RPMI8226 (cell line): ENCODE measurements at places on chromosomes 11 and 22.
A peak's percentile ranks its signal among the peaks of the same experiment; 100 is the strongest.

DNA sequence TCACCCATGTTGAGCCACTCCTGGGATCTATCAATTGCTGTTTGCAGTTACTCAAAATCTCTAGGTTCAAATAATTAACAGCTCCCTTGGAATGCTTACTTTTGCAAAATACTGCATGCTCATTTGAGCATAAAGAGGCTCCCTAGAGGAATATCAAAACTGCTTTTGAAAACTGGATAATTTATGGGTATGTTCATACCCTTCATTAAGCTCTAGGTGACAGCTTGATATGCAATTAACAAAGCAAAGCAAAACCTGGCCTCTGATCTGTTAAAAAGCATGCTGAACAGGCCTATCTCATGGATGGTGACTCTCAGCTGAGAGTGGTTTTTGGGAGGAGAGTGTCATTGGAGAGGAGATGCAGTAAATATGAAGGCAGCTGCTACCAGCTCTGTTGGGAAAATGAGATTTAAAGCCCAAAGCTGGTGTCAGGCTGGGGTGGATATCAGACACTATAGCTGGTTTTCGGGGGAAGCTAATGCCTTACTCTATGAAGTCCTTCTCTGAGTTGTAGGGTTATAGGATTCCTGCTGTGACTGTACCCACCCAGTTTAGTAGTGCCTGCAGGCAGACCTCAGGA lies 110.9 kb downstream of the RASSF10 start:
- no peak for DNase-seq

DNA sequence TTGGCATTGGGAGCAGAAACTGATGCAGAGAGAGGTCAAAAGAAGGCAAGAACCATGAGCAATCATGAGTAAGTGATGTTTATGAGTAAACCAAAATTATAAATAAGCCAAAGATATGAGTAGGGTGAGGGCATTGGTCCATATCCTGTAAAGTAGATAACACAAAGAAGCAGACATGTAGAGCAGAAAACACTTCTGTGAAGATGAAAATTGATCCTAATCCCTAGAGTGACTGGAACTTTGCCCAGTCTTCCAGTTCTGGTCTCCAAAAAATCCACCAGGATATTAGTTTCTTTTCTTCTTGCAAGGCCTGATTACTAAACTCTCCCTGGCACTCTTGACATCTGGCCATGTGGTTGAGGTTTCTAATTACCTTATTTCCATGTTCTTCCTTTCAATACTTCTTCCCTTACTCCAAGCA lies 13.7 kb upstream of the DRD2 start:
- no peak for DNase-seq

DNA sequence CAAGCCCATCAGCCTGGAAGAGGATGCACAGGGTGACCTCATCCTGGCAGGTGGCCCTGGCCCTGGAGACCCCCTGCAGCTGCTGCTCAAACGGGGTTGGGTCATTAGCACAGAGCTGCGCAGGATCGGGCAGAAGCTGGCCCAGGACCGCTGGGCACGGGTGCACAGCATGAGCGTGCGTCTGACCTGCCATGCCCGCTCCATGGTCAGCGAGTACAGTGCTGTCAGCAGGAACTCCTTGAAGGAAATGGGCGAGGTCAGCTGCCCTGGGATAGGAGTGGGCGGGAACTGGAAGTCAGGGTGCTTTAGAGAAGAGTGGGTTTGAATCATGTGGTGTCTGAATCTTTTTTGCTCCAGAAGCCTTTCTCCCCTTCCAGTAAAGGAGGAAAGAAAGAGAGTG lies 61.1 kb downstream of the INSC start:
- DNase-seq, result no peak

- DNase-seq, result no peak
Observed at GRCh38 chr11:57205041-57205641, 23.4 kb downstream of the LRRC55 start.

GRCh38 chr11:11641581-11641980 lies 19.8 kb upstream of the GALNT18 start:
- no peak for DNase-seq

DNA sequence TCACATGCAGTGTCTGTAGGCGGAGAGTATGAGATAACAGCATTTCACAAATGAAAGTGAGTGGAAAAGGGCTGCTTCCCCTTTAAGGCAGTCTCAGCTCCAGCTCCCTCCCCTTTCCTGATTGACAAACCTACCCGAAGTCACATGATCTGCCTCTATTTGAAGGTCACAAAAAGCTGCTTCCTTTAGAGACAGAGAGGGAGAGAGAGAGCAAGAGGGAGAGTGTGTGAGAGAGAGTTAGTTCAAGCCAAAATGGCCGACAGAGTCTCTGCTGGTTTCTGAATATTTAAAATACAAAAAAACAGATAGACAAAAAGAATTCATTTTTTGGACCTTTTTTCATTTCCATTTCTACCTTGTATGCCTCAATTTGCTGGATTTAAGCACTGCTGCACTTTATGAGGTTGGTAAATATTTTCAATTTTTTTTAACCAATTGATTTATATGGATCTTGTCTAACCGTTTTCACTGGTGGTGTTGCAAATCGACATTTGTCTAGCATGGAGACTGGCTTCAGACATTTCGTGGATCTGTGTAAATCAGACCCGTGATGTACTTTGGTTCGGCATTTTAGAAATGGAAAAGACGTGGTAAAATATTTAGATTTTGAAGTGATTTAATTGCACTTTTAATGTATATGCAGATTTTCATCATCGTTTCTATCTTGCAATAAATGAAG lies at the start of gene TNRC6B:
TSS of gene TNRC6B (plus strand) at position 188 of the 679 bp plus-strand sequence. CDS start at position 399, 211 bp downstream.
- peak; percentile 93 for DNase-seq

GRCh38 chr11:76155500-76156227 lies 50.6 kb downstream of the WNT11 start:
- no peak for DNase-seq

DNA sequence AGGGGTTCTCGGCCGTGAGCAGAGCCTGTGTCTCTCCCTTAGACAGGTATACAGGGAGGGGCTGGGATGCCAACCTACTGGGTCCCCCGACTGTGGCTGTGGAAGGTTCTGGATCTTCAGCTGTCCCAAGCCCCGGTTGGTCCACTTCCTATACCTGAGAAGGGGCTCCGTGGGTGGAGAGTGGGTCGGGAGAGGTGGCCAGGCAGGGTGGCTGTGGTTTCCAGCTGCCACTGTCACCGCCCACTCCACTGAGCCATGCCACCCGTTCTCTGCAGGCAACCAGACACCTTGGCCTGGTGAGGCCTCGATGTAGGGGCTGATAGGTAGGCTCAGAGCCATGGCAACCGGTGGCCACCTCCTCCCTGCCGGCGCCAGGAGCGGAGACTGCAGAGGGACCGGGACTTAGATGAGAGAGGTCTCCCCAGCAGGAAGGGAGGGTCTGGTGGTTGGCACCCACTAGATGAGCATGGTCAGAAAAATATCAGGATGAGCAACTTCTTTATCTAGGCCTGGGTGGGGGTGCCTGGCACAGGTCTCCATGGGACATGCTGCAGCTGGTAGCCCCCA lies 53.8 kb downstream of the TRIOBP start:
- no peak for DNase-seq

DNA sequence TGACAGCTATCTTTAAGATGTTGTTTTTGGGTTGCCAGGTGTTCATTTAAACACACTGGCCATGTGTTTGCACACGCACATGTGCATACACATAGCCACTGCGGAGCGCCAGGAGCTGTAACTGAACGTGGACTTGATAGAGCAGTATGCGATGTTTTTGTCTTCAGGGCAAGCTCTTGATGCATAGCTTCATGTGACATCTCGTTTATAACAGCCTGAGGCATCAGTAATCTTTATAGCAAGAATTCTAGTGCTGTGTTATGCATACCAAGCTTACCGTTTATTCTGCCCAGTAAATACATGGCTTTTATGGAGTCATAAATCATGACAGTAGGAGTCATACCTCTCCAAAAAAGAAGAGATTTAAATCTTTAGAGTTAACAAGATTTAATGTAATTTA lies 87.0 kb downstream of the ATXN10 start:
- no peak for DNase-seq

GRCh38 chr11:1890856-1891830 lies 552 bp downstream of the PRR33 start:
- DNase-seq, result no peak

- DNase-seq, result no peak
Observed at GRCh38 chr22:50626850-50627641, 906 bp downstream of the ARSA start.

DNA sequence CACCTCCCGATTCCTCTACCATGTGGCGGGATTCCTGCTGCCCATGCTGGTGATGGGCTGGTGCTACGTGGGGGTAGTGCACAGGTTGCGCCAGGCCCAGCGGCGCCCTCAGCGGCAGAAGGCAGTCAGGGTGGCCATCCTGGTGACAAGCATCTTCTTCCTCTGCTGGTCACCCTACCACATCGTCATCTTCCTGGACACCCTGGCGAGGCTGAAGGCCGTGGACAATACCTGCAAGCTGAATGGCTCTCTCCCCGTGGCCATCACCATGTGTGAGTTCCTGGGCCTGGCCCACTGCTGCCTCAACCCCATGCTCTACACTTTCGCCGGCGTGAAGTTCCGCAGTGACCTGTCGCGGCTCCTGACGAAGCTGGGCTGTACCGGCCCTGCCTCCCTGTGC lies 10.5 kb downstream of the CXCR5 start:
- no peak for DNase-seq

DNA sequence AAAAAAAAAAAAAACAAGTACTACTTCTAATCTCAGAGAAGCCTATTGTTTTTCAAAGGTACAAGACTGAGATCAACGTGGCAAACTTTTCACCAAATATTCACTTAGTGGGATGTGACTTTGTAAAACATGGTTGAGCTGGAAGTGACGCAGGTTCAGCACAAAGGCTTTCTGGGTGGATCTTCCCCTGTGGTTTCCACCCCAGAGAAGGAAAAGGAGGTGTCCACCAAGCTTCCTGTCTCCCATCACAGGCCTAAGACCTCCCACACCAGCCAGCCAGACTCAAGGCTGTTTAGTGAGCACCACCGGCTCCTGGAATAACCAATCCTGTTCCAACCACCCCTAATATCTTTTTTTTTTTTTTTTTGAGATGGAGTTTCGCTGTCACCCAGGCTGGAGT lies 5.7 kb downstream of the TMEM184B start:
- DNase-seq, result no peak

DNA sequence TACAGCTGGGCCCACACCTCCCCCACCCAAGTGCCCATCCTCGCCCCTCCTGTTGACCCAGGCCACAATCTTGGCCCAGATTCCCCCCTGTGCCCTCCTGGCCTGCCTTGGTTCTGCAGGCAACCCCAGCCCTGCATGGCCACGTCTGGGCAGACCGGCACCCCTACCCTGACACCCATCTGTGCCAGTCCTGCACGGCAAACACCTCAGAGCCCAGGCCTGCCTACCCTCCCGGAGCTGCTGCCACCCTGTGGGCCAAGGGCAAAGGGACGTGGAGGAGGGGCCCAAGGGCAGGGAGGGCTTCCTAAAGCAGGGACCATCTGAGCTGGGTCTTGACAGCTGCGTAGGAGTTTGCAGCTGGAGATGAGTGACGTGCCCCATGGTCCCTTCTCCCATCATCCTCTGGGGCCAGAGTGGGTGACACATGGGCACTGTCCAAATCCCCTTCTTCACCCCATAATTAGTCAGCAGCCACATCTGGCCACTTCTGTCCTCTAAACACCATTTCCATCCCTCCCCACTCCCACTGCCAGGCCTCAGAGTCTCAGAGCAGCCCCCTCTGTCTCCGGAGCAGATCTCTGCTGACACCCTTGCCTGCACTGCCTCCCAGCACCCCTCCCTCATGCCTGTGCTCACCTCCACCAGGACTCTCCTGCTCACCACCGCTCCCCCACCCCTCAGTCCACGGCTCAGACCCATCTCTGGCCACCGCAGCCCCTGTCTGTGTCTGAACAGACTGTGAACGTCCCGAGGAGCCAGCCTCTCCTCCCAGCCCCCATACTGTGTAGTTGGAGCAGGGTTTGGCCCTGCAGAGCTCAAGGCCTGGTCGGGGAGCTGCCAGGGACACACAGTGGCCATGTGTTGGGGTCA lies 35.6 kb upstream of the PPARA start:
- DNase-seq, result peak; percentile 14

DNA sequence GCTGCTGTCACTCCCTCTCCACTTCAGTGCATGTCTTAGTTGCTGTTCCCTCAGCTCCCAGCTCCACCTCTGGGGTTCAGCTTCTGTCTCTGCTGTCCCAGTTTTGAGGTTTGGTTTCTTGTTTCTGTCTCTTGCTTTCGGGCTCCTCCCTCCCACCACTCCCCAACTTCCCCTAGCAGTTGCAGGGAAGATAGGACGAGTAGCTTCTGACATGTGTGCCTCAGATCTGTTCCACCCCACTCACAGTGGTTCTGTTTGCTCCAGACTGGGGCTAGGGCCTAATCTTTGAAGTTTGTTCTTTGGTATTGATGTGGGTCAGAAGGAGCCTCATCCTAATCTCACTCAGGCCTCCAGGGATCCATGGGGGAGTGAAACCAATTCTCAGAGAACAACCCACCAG lies 2.6 kb upstream of the RRM1 start:
- no peak for DNase-seq

DNA sequence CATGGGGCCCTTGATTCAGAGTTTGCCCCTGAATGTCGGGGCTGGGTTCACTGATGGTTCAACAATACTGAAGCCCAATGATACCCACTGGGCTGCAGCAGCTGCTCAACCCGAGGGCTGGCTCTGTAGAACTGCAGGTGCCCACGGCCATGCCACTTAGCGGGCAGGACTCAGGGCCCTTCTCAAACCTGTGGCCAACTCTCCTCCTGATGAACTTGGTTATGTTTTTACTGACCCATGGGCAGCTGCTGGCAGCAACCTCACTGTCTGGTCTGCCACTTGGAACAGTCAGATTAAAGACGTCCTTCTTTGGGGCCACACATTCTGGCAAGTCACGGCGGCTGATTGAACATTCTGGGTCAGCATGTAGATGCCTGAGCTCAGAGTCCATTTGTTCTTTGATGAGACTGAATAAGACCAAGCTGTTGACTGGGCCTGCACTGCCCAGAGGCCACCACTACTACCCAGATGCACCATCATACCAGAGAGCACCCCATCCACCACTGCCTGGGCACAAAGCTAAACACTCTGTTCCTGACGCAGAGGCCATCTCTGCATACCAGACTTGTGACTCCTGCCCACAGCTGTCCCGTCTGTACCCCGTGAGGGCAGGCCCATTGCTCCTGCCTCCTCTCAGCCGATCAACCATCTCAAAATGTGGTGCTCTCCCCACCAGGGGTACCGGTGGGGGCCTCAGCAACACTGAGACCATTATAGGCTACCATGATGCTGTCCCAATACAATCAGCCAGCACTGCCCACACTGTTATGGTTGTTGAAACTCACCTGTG lies 67.8 kb downstream of the SHANK2 start:
- no peak for DNase-seq

GRCh38 chr11:77309401-77310085 lies 8.1 kb upstream of the GDPD4 start:
- DNase-seq, result no peak

GRCh38 chr11:121887569-121887968 lies 228.4 kb downstream of the BLID start:
- no peak for DNase-seq

DNA sequence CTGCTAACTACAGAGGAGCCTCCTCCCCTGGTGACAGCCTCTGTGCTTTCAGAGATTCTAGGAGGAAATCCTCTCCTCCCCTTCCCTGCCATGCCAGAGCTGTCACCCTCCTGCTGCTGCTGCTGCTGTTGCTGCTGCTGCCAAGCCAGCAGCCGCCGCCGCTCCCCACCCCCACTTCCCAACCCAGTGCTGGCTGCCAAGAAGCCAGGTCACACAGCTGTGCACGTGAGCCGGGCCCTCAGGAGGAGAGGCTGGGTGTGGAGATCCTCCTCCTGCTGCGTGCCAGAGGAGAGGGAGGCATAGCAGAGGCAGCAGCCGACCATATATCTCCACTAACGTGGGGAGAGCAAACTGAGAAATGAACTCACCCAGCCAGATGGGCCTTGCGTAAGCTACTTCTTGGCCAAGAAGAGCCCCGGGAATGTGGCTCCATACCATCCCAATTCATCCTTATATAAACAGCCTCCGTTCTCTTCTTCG lies 12.4 kb downstream of the CRY2 start:
- DNase-seq, result no peak
